ENCODE measurements at places on chromosomes 11 and 22.

- no peak for DNase-seq
Observed at GRCh38 chr11:121035780-121036179, 11.9 kb downstream of the TBCEL start.

DNA sequence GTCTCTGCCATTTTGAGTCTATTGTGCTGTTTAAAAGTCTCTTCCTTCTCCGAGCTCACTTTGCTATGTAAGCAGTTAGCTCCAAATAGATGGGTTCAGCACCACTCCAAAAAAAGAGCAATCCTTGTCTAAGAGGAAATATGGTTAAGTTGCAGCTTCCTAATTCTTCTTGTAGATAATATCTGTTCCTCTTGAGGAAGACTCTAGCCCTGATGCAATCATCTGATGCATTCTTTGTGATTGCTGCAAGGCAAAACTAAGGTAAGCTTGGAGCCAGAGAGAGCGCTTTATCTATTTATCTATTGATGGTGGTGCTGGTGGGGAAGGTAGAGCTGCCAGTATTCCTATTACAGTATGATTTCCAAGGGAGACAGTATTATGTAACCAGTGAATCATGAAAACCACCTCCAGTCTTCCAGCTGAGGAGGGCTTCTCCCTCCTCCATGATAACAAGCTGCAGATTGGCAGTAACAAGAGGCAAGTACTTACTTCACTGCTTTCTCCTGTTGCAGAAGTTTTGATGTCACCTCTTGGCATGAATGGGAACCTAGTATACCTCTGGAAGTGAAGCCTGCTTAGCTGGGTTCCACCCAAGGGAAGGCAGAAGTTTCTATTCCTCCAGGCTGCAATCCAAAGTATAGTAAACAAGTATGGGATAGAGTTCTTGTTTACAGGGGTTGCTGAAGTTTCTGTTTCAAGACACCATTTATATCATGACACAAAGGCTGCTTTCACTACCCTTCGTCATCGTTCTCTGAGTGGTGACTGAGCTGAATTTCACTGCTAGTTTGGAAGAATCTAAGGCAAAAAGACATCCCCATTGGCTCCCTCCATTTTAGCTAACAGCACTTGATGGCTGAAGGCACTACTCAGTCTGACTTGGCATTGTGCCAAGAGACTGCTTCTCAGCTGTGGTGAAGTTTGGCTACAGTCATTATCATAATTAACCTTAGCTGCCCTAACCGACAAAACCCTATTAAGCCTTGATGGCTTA lies 49.7 kb downstream of the FDX1 start:
- no peak for DNase-seq

DNA sequence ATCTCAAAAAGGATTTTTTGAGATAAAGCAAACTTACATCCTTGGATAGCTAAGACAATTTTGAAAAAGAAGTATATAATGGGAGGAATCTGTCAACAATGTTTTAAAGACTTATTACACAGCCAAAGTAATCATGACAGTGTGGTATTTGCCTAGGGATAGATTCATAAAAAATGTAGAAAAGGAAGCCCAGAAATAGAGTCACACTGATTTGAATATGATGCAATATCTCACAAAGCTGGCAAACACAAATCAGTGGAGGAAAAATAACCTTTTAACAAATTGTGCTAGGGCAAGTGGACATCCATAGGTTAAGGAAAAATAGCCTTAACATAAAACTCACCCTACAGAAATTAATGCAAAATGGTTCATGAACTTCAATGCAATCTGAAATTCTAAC lies 6.0 kb downstream of the XKR3 start:
- no peak for DNase-seq

GRCh38 chr11:3093281-3094191 lies 36.3 kb upstream of the CARS1 start:
- DNase-seq: no peak

DNA sequence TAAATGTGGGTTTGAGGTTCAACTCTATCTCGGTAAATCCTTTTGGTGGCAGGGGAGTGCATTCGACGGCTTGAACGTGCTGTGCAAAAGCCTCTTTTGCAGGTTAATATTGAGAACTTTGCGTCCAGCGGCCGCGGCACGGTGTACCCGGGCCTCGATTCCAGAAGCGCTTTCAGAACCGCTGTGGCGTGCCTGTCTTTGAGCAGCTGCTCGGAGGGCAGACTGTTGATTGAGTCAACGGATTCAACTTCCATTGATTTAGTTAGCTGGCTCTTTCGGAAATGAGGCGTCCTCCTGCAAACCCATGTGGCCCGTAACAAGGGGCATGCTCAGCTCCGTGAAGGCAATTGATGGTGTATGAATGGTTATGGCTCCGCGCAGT lies 1247.8 kb downstream of the BRD1 start:
- no peak for DNase-seq

Data from tibial artery (tissue), 4 donors.